ENCODE measurements at places on chromosomes 3 and 15.
A peak's percentile ranks its signal among the peaks of the same experiment; 100 is the strongest.

DNA sequence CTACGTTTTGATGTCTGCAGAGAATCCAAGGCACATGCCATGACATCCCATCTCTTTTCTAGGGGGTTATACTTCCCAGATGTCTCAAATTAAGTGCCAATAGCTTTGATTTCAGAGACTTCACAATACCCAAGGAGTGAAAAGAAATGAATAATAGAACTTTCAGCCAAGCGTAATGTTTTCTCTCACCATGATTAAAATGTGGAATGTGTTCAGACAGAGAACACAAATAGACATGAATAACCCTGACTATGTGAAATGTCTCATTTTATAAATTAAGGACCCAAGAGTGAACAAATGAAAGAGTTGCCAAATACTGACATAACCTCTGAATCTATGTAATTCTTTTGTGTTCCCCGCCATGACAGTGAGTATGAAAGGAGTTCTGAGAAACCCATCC, 123.6 kb upstream of the GAP43 start:
- DNase-seq, result no peak

DNA sequence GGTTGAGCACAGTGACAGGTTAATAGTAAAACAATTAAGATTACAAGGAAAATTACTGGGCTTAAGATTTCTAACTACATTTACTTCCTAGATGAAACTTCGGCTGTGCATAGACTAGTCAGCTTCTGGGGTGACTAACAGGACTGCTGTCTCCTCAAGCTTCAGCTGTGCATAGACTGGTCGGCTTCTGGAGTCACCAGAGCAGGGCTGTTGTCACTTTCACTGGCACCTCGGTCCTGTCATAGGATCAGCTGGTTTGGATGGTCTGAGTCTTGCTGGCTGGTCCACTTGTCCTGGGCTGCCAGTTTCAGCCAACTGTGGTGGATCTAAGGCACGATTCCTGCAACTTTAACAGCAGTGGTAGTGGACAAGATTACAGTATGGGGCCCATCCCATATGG, 23.9 kb upstream of the ACAD9 start:
- no peak for DNase-seq

DNA sequence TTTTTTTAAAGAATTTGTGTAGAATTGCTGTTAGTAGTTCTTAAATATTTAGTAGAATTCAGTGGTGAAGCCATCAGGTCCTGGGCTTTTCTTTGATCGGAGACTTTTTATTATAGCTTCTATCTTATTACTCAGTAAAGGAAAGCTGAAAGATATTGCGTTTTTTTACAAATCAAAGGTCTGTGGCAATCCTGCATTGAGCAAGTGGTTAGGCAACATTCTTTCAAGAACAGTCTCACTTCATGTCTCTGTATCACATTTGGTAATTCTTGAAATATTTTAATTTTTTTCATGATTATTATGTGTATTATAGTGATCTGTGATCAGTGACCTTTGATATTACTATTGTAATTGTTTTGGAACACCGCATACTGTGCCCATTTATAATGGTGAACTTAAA, 140.8 kb downstream of the UNC13C start:
- DNase-seq, result no peak

- DNase-seq, result no peak
These were observed 129.8 kb upstream of the GBE1 start for GRCh38 chr3:81891055-81891895.

DNA sequence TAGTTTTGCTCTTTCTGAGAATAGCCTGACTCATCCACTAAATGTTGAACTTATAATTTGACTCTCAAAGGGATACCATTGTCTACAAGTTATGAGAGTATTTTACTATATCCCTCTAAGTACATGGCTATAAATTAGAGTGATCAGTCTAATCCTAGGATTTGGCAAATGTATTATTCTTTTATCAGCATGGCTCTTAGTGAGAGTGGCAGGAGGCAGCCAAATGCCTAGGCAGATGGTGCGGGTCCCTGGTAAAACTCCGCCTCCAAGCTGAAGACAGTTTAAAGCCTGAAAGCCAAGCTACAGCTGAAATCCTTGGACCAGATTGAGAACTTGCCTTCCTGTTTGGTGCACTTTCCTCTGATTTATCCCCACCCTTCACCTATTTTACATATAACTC, 631.8 kb downstream of the SQOR start:
- DNase-seq, result no peak

DNA sequence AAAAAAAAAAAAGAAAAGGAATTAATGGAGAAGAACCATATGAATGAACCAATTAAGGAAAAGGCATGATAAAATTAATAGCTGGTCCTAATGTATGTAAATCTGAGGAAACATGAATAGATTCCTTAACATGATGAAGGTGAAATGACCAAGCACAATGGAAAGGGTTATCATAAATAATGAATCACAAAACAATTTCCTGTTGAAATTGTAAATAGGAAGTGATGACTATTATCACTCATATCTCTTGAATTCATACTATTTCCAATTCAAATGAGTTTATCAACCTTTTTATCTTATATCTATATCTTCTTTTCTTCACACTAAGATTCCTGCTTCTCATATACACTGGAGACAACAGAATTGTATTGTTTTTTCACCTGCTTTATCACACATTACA, 32.0 kb downstream of the AADACL2 start:
- no peak for DNase-seq

DNA sequence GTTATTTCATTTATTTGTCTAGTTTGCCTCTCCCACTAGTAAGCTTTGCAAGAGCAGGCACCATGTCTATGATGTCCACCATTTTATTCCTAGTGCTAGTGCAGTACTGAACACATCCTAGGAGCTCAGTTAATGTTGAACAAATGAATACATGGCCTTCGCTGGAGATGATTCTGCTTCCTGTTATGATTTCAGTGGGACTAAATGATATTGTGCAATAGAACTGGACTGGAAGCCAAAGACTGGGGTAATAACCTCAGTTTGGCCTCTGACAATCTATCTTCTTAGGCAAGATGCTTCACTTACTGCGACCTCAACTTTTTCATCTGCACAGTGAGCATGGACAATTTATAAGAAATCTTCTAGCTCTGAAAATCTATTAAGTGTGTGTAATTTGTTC, 191.3 kb downstream of the ADAMTSL3 start:
- DNase-seq, result no peak

GRCh38 chr15:48646331-48646730, 822 bp upstream of the FBN1 start:
- no peak for DNase-seq

GRCh38 chr3:99808163-99808794, 9.4 kb upstream of the CMSS1 start:
- DNase-seq, result peak; percentile 56

DNA sequence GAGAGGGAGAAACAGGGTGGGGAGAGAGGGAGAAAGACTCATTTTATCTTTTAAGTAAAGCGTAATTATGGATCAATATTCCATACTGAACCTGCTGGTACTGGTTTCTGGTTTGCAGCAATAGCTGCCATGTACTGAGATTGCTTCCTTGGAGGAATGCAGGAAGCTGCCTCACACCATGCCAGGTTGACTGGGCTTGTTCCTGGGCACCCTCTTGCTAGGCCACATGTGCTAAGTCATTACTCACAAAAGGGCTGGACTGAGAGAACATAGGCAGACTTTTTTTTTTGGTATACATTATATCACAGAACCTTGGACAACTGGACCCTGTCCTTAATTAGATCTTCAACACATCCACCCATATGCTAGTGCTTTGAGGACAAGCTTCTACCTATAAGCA, 193.4 kb downstream of the ZNF621 start:
- no peak for DNase-seq
